ENCODE measurements at places on chromosomes 16 and 17. TPM values are rescaled to one million over a fixed set of nuclear protein-coding genes. Genes with fewer than 3 reads are reported as not detected.
A peak's percentile ranks its signal among the peaks of the same experiment; 100 is the strongest.

Gene SSTR5
- not detected for total RNA-seq

Gene NGFR
- total RNA-seq = 15.6 TPM

Gene NLRC3
- total RNA-seq = 0.85 TPM

Gene CD2BP2
- total RNA-seq = 34.7 TPM

Gene AKAP1
- total RNA-seq = 264 TPM

GRCh38 chr17:14334276-14334840 is 33.5 kb downstream of the HS3ST3B1 start:
- no peaks in the 10 kb centered on the region for H3K27me3 ChIP-seq
- no peak overlapping the region for H3K4me3 ChIP-seq
- H3K27ac ChIP-seq = no peak overlapping the region
- H3K36me3 ChIP-seq = no peaks in the 10 kb centered on the region
- no peaks in the 10 kb centered on the region for H3K4me1 ChIP-seq
- no peak for DNase-seq

Gene HYDIN
- total RNA-seq = 9.6 TPM

DNA sequence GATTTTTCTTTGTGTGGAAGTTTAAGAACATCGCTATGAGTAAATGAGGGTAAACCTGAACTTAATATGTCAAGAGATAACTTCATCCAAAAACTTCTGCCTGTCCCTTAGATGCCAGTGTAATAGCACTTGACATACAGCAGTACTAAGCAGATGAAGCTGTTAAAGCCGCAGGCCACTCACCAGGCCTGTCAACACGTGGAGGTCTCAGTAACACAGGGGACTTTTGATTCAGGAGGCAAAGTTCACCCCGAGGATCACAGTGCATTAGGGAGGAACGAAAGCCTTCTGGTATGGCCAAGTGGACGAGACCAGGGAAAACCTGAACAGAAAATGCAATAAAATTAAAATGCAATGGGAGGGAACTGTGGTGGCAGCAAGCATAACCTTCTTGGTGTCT is 235.7 kb downstream of the CHD9NB start:
- no peaks in the 10 kb centered on the region for H3K4me1 ChIP-seq
- DNase-seq = no peak
- no peak overlapping the region for H3K27ac ChIP-seq
- H3K4me3 ChIP-seq = no peak overlapping the region

GRCh38 chr17:17498606-17499301 is 2.6 kb upstream of the RASD1 start:
- H3K27me3 ChIP-seq = no peaks in the 10 kb centered on the region
- H3K4me3 ChIP-seq = no peak overlapping the region
- H3K27ac ChIP-seq = no peak overlapping the region
- no peaks in the 10 kb centered on the region for H3K4me1 ChIP-seq
- DNase-seq = no peak
- no peaks in the 10 kb centered on the region for H3K36me3 ChIP-seq

Gene KRT13
- 2.8 TPM for total RNA-seq

Gene EVPLL
- not detected for total RNA-seq

GRCh38 chr17:39663688-39664580 is 1.2 kb upstream of the TCAP start:
- peaks cover 19% of the 10 kb centered on the region for H3K27me3 ChIP-seq
- no peak overlapping the region for H3K27ac ChIP-seq
- DNase-seq = no peak
- no peaks in the 10 kb centered on the region for H3K36me3 ChIP-seq

DNA sequence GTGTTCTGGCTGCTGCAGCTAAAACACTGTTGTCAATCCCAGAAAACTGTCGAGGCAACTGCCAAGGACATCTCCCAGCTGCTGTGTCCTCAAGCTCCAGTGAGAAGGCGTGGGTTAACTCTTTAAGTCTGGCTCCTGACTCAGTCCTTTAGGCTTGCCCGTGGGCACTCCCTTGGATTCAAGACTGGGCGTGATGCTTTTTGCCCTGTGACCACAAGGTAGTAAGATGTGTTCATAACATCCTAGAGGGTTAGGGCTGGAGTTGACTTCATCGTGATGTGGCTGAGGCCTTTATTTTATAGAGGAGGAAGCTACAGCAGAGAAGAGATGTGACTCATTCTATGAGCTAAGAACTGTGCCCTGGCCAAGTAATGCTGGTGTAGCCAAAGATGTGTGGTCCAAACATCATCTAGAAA is 50.9 kb upstream of the TEKT3 start:
- DNase-seq = no peak
- H3K27me3 ChIP-seq = no peaks in the 10 kb centered on the region
- no peaks in the 10 kb centered on the region for H3K36me3 ChIP-seq
- no peak overlapping the region for H3K4me3 ChIP-seq

GRCh38 chr17:77375108-77375916 is 234.5 kb downstream of the SEC14L1 start:
- DNase-seq = no peak
- H3K27me3 ChIP-seq = no peaks in the 10 kb centered on the region
- H3K4me3 ChIP-seq = peak overlapping the region; percentile 69
- H3K27ac ChIP-seq = peak overlapping the region; percentile 97

Gene SYNGR2
- total RNA-seq = 19.6 TPM

DNA sequence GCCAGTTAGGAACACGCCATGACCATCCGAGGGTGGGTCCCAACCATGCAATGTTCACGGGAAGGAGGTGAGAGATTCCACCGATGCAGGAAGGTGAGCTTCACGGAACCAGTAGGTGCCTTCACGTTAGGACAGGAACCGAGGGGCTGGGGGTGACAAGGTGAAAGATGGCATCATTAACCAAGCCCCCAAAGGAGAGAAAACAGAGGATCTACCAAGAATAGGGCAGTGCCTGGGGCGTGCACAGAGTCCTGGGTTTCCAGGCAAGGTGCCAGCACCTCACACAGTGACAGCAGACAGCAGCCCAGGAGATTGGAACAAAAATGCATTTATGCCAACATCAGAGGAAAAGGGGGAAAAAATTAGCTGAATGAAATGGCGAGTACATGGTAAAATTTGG is 137.9 kb downstream of the GSG1L start:
- no peaks in the 10 kb centered on the region for H3K27me3 ChIP-seq
- no peaks in the 10 kb centered on the region for H3K36me3 ChIP-seq
- no peak overlapping the region for H3K4me3 ChIP-seq
- H3K27ac ChIP-seq = no peak overlapping the region
- DNase-seq = no peak

DNA sequence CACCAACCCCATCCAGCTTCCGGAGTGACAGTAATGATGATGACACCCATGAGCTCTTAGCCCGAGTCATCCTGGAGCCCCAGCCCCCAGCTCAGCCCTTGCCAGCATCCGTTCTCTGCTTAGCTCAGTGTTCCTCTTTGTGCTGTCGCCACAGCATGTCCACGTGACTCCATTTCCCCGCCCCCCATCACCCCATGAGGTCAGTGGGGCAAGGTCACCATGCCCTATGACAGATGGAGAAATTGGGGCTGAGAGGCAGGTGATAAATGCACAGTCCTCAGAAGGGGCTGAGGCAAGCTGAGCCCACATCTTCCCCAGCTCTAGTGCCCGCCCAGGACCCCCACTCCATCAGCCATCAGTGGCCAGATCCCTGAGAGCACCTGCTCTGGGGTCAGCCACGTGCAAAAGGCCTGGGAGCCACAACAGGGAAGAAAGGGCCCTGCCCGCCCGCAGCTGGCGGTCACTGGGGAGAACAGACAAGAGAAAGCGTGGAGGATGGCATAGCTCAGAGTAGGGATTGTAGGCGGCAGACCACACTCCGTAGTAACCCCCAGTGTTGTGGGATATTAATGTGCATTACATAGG is 17.1 kb downstream of the ITGB4 start:
- no peak for DNase-seq
- H3K27ac ChIP-seq = no peak overlapping the region
- no peaks in the 10 kb centered on the region for H3K36me3 ChIP-seq
- H3K27me3 ChIP-seq = no peaks in the 10 kb centered on the region
- H3K4me1 ChIP-seq = no peaks in the 10 kb centered on the region

- H3K36me3 ChIP-seq = no peaks in the 10 kb centered on the region
- DNase-seq = no peak
- H3K27me3 ChIP-seq = no peaks in the 10 kb centered on the region
- no peak overlapping the region for H3K4me3 ChIP-seq
- H3K4me1 ChIP-seq = no peaks in the 10 kb centered on the region
Measured at GRCh38 chr16:47016700-47017133, 43.2 kb upstream of the DNAJA2 start.

DNA sequence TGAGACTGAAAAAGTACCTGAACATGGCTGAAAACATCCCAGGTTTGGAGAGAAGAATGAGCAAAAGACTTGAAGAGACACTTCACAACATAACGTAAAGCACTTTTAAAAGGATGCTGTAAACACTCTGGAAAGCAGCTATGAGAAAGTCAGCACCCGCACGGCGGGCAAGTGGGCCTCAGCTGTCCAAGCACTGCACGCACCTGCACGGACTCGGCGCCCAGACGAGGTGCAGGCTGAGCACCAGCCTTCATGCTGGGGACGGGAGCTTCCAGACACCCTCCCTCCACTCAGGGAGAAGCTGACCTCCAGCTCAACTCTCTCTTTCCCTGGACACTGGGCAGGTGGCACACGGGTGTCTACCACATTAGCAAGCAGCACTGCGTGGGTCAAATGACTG is 13.1 kb downstream of the CCDC57 start:
- no peak overlapping the region for H3K4me3 ChIP-seq
- DNase-seq = no peak
- H3K36me3 ChIP-seq = no peaks in the 10 kb centered on the region
- no peaks in the 10 kb centered on the region for H3K27me3 ChIP-seq
- H3K4me1 ChIP-seq = no peaks in the 10 kb centered on the region

DNA sequence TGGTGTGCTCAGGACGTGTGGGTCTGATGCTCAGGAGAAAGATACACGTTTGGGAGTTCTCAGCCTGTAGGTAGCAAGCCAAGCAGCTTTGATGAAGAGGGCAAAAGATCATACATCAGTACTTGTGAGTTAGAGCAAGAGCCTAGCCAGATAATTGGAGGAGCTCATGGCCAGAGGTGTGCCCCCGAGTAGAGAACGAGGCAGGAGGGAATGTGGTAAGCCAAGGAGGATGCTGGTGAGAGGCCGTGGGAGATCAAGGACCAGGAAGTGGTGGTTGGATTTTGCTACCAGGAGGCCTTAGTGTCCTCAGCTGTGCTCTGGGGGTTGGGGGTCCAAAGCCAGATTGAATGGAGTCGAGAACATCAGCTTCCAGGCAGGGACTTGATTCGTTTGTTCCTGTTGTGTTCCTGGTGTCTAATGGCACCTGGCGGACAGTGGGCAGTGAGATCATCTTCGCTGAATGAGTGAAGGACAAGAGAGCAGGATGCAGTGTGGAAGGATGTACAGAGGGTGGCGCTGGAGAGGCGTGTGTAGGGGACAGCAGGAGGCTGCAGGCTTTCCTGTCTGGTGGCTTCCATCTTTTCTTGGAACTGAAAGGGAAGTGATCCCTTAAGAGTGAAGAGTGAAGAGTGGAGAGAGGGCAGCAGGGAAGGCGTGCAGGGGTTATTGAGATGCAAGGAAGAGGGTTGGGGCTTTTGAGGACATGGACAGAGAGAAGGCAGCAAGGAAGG is 11.6 kb downstream of the FBXL19 start:
- H3K27ac ChIP-seq = no peak overlapping the region
- no peaks in the 10 kb centered on the region for H3K4me1 ChIP-seq
- no peaks in the 10 kb centered on the region for H3K36me3 ChIP-seq

- no peak overlapping the region for H3K4me3 ChIP-seq
- H3K36me3 ChIP-seq = no peaks in the 10 kb centered on the region
- H3K27me3 ChIP-seq = no peaks in the 10 kb centered on the region
- peak; percentile 14 for DNase-seq
- no peak overlapping the region for H3K27ac ChIP-seq
Measured at GRCh38 chr16:8173111-8173644, 417.1 kb downstream of the TMEM114 start.

Gene STX4
- total RNA-seq = 87.9 TPM
